Germinal center (tissue), 1 donor: ENCODE measurements at places on chromosomes 1 and 21.

DNA sequence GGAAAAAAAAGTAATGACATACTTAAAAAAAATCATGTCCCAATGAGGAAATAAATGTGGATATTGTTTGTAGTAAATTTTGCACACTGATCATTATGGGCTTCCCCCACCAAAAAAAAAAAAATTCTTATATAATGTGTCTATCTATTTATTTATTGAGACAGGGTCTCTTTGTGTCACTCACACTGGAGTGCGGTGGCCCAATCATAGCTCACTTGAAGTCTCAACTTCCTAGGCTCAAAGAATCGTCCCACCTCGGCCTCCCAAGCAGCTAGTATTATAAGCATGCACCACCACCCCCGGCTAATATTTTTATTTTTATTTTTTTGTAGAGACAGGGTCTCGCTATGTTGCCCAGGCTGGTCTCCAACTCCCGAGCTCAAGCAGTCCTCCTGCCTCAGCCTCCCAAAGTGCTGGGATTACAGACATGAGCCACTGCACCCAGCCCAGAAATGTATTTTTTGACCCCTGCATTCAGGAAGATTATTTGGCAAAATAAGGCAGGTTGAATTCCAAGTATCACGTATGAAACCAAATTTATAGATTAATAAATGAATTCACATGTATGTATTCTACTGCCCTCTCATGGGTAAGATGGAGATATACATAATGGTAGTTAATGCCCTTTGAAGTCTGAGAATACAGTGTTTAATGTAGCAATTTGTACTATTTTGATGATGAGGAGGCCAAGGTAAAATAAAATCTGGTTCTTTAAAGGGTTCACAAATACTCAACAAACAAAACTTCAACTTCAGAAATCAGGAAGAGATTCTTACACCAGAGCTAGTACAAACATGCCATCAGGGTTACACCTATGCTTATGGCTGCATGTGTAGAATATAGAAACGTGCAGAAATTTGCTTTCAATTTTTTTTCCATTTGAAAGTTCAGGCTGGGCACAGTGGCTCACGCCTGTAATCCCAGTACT is 1.4 kb upstream of the DENND2C start:
- DNase-seq: peak; percentile 24

GRCh38 chr1:75787524-75787923 is 1.5 kb downstream of the RABGGTB start:
- no peak for DNase-seq

GRCh38 chr1:16458831-16459230 is 18.3 kb downstream of the NECAP2 start:
- DNase-seq: no peak

- DNase-seq: no peak
Observed at GRCh38 chr1:214473387-214473786, 78.0 kb downstream of the PTPN14 start.

DNA sequence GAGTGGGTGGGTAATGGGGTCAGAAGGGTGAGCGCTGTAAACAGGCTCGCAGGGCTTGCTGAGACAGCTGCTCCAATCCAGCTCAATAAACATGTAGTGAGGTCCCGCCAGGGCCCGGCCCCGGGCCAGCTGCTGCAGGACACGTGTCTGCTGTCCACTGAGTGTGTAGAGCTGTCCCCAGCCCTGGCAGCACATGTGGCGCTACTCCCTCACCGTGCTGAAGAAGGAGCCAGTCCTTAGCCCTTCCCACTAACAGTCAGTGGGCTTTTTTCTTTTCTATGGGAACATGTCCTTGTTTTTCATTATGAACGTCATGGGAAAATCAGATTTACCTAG is 78.9 kb upstream of the C1orf174 start:
- no peak for DNase-seq

DNA sequence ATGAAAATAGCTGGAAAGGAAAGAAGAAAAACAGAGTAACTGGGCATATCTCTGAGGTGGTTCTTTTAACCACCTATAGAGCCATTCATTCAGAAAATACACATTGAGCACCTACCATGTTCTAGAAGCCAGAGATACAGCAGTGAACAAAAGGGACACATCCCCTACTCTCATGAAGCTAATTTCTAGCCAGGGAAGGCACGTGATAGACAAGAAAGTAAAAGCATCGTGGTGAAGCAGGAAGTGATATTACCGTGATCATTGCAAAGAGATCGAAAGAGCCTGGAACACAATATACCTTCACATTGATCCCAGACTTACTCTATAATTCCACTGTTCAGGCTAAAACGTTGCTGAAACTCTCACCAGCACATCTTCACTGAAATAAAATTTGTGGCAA is 76.0 kb downstream of the TIAM1 start:
- DNase-seq: no peak

- no peak for DNase-seq
Observed at GRCh38 chr1:121414905-121415304, 230.1 kb downstream of the SRGAP2C start.

DNA sequence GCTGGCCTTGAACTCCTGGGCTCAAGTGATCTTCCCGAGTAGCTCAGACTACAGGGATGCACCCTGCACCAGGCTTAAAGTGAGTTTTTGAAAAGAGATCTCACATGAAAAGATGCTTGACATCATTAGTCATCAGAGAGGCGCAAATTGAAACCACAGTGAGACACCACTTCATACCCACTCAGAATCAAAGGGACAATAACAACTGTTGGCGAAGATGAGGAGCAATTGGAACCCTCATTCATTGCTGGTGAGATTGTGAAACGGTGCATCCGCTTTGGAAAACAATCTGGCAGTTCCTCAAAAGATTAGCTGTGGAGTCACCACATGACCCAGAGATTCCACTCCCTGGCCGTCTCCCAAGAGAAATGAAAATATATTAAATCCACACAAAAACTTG is 122.3 kb downstream of the PGBD5 start:
- no peak for DNase-seq

GRCh38 chr21:38295997-38296764 is 39.4 kb downstream of the KCNJ15 start:
- DNase-seq: no peak

- DNase-seq: no peak
Observed at GRCh38 chr1:16068356-16069270, 4.8 kb downstream of the FAM131C start.

- no peak for DNase-seq
Observed at GRCh38 chr1:3921765-3922164, 21.7 kb upstream of the C1orf174 start.
